ENCODE measurements at places on chromosomes 5 and 9.
A peak's percentile ranks its signal among the peaks of the same experiment; 100 is the strongest.

- DNase-seq, result no peak
Observed at GRCh38 chr9:76729980-76730737, 34.1 kb upstream of the PCA3 start.

DNA sequence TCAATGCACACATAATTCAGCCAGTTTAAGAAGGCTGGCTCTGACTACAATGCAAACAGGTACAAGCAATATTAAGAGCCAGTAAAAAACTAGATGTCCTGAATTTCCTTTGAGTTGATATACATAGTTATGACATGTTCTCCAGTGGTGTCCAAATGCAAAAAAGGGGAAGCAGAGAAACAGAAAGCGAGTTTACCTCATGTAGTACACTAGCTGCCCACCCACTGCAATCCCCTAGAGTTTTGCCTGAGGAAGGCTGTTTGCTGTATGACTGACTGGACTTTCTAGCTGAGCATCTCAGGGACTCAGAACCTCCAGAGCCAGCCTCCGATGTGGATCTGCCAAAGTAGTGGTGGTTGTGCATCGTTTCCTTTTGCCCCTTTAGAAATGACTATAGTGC is 44.8 kb upstream of the SLC1A3 start:
- DNase-seq, result no peak

DNA sequence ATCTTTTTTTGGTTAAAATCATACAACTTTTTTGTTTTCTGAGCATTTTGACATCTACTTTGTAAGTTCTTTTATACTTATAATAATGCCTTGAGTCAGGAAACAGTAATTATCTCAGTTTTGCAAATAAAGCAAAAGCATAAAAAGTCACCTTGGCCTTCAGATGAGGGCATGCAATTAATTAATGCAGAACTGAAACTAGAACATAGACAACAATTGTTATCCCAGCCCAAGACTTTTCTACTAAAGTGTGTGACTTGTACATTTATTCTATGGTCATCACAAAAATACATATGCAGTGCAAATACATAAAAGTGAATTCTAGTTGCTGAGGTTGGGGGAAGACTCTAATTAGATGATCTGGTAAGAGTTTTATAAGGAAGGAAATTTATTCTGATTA is 179.9 kb downstream of the ST8SIA4 start:
- DNase-seq, result no peak

GRCh38 chr5:179297486-179298180 is 47.6 kb downstream of the ADAMTS2 start:
- no peak for DNase-seq

- DNase-seq, result no peak
Observed at GRCh38 chr5:64040490-64040889, 78.2 kb upstream of the HTR1A start.

GRCh38 chr9:112867275-112867991 is 23.2 kb downstream of the SLC46A2 start:
- peak; percentile 90 for DNase-seq

- DNase-seq, result peak; percentile 56
Observed at GRCh38 chr5:175253597-175253996, 190.4 kb downstream of the DRD1 start.

GRCh38 chr9:32918628-32919027 is 82.8 kb downstream of the APTX start:
- no peak for DNase-seq

DNA sequence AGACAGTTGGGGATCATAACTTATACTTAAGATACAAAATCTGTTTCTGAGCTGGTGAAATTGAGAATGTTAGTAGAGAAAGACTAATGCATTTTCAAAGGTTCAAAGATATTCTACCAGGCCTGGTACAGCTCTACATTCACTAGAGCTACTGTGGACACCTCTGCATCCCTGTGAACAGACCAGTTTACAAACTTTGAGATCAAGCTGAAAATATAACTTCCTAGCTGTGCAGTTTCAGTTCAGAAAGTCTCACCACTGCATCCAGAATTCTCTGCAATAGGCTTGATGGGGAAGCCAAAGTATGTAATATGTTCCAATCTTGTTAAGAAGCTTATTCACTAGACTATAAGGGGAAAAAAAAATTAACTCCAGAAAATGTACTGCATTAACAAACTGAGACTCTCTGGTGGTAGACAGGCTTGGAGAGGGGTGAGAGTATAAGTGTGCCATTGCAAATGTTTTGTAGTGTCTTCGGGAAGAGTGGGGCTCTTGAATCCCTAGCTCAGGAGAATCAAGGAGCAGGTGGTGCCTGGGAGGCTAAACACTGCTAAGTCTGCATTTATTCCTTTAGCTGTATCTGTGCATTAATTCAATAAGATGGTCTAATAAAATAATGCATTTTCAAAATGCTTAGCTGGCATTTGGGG is 671.9 kb downstream of the NR2F1-AS1 start:
- DNase-seq, result no peak

DNA sequence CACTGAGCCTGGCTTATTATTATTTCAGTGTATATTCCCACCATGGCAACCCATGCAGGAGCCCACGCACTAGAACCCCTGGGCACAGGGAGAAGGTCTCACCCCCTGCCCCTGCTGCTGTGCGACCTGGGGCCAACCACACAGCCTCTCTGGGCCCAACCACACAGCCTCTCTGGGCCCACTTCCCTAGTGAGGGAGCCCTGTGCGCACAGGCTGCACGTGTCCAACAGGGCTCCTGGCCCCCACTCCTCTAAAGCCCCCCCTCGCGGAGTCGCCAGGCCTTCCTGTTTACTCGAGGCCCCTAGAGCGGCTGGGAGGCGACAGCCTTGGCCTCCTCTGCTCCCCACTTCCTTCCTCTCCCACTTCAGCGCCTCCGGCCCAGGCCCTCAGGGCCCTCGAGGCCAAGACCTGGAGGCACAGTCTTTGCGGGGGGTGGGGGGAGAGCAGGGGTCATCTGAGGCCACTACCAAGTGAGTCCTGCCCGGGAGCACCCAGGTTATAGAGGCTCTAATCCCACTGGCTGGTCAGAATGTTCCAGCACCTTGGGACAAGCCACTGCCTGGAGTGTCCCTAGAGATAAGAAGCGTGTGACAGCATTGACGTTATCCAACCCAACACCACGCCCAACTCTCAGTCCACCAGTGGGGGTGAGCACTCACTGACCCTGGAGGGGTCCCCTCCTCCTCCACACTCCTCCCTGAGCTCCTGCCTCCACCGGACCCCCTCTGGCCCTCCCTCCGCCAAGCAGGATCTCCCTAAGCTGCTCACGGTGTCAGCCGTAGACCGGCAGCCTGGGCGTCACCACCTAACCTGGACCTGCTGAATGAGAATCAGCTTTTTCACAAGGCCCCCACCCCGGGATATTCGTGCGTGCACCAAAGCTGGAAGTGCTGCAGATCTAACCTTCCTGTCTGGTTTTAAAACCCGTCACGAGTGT is 7.9 kb upstream of the ENG start:
- no peak for DNase-seq

GRCh38 chr5:157816682-157817386 is 42.1 kb downstream of the CLINT1 start:
- peak; percentile 9 for DNase-seq

DNA sequence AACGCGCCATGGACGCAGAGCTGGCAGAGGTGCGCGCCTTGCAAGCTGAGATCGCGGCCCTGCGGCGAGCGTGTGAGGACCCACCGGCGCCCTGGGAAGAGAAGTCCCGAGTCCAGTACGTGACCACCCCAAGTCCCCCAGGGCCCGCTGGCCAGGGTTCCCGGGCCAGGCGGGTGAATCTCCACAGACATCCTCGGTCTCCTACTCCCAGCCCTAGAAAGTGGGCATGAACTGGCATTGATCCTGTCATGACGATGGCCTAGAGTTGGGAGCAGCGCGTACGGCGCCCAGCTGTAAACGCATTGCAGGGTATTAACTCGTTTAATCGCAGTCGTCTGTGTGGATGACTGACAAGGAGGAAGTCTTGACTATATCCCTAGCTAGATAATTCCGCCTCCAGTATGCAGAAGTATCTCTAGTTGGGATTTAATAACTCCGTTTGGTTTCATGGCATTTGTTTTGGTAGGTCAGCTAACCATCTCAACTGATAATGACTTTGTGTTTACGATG is 293 bp downstream of the CENPP start:
- DNase-seq, result no peak

- no peak for DNase-seq
Observed at GRCh38 chr5:123455640-123456039, 32.4 kb upstream of the CEP120 start.

GRCh38 chr9:79034583-79034982 is 537.2 kb upstream of the TLE4 start:
- no peak for DNase-seq

DNA sequence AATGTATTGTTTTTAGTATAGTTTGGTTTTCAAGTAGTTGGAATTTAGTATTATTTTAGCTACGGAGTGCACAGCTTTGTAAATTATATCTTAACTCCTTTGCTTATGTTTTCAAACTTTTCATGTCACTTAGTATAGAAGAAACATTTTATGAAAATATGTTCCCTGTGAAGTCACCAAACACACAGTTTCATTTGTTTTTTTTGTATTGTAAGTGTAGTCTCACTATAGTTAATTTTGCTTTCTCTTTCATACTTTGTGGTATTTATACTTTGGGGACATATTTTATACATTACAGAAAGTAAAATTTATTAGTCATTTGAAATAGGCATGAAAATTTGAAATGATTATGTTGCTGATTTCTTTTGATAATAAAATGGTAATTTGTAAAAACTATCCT is 5.0 kb downstream of the CHSY3 start:
- DNase-seq, result peak; percentile 34

DNA sequence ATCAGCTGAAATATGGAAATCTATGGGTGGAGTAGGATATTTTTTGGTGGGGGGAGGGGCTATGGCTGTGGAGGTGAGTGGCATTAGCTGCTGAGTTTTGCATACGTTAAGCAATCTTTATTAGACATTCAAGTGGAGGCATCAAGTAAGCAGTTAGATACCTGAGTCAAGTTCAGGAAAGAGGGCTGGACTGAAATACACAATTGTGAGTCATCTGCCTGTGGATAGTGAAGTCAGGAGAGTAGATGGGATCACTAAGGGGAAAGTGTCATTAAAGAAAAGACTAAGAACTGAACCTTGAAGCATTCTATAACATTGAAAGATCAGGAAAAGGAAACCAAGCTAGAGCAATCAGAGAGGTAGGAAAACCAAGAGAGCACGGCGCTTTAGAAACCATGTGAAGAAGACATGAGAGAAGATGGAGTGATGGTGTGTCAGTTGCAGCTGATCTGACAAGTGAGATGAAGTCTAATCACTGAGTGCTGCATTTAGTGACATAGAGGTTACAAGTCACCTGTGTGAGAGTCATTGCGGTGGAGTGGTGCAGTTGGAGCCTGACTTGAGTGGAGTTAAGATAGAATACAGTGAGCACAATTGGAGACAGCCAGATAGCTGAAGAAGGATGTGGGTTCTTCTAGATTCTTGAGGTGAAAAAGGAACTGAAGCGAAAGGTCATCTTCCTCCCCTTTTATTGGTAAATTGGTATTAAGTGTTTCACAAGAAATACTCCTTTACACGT is 88.7 kb downstream of the PIP5K1B start:
- no peak for DNase-seq

DNA sequence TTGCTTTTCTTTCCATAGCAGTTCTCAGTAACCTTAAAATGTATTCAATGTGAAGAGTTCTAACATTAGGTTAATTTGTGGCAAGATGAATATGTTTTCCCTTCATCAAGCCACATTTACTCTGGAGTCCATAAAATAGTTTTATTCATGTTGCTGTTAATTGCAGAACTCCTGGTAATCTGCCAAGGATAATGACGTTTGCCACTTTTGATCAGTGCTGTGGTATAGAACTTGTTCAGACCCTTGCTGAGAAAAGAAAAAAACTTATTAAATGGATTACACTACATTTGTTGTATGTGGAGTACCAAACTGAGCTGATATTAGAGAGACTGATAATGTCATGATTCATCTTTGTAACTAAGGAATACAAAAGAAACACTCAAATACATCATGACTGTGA is 212.4 kb upstream of the DMAC1 start:
- no peak for DNase-seq

DNA sequence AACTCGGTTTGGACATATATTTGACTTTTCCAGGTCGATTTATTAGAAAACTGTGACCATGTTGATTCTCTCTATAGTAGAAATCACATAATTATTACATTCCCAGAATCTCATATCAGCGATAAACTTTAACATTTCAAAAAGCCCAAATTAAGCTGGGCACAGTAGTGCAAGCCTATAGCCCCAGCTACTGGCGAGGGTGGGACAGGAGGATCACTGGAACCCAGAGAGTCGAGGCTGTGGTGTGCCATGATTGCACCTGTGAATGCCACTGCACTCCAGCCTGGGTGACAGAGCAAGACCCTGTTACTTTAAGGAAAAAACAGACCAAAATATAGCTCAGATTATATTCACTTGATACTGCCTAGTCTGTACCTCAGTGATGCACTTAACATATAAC is 128.9 kb downstream of the CPLANE1 start:
- DNase-seq, result no peak

GRCh38 chr5:168193493-168194250 is 97.8 kb upstream of the WWC1 start:
- DNase-seq, result no peak

GRCh38 chr9:93904649-93905472 is 50.3 kb downstream of the BARX1 start:
- DNase-seq, result no peak

- DNase-seq, result no peak
Observed at GRCh38 chr5:34021334-34021733, 13.5 kb upstream of the AMACR start.

GRCh38 chr5:106380736-106381135 is 1290.0 kb downstream of the EFNA5 start:
- DNase-seq, result peak; percentile 74

DNA sequence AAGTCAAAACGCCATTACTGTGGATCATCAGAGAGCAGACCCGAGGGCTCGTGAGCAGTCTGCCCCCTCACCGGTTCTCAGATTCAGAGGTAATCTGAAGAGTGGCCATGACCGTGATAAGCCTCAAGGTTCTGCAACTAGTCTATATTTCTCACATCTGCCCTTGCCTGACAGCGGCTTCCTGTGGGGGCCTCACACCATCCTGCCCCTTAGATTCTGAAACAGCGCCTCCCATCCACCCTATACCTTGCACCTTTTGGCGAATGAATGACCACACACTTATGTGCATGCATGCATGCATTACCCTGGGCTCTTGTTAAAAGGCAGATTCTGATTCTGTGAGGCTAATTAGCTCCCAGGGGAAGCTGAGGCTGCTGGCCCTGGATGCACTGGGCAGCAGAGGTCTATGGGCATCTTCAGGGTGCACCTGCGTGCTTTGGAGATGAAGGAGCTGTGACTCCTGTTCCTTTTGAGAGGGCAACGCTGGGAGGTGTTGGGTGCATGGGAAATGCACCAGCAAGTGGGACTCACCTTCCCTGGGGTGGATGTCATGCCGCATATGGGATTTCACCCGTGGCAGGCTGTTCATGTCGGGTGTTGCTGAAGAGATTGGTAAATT is 7.8 kb upstream of the GADD45G start:
- no peak for DNase-seq

- DNase-seq, result no peak
Observed at GRCh38 chr9:99090336-99091130, 14.4 kb upstream of the TGFBR1 start.

DNA sequence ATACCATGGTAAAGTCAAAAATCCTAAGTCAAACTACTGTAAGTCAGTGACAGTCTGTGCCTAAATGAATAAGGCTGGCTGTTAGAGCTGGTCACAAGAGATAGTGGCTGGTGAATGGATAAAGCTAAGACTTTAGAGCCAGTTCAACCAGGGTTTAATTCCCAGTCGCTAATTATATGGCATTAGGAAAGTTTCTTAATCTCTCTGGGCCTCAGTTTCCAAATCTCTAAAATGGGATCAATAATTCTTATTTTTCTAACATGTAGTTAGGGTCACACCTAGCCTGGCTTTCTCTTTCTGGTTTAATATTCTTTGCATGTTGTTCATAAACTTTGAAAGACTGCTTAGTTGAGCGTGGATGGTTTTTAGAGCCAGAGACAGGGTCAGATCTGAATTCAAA is 64.8 kb downstream of the SMIM15 start:
- DNase-seq, result no peak

All from fibroblast of skin of back (primary cell).